Naive thymus-derived CD8-positive, alpha-beta T cell (primary cell): ENCODE measurements at places on chromosomes 13 and 19.

- peak; percentile 78 for DNase-seq
Measured at GRCh38 chr19:47296036-47296435, 13.6 kb upstream of the C5AR1 start.

GRCh38 chr13:31029102-31029501 is 96.6 kb downstream of the TEX26 start:
- no peak for DNase-seq

DNA sequence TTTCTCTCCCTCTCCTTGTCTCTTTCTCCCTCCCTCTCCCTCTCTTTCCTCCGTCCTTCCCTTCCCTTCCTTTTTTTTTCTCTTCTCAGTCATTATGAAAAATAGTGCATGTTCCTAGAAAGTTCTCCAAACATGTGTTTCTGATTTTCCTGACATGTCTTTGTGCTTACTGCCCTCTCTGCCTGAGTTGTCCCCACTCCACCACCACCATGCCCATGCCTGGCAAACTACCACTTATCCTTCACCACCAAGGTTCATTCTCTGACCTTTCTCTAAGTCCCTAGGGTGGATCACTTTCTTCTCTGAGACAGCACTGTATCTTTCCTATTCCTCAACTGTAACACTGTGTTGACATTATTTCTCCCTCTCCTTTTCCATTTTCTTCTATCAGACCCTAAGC is 98.2 kb downstream of the LACC1 start:
- DNase-seq, result no peak

GRCh38 chr19:18000915-18001776 is 6.8 kb upstream of the ARRDC2 start:
- DNase-seq, result peak; percentile 90

GRCh38 chr19:48487544-48487943 is 18.4 kb downstream of the CYTH2 start:
- DNase-seq, result no peak

GRCh38 chr19:50043967-50044366 is 18.2 kb downstream of the ZNF473 start:
- no peak for DNase-seq

- DNase-seq, result no peak
Measured at GRCh38 chr13:25819856-25820530, 231.8 kb downstream of the SHISA2 start.

DNA sequence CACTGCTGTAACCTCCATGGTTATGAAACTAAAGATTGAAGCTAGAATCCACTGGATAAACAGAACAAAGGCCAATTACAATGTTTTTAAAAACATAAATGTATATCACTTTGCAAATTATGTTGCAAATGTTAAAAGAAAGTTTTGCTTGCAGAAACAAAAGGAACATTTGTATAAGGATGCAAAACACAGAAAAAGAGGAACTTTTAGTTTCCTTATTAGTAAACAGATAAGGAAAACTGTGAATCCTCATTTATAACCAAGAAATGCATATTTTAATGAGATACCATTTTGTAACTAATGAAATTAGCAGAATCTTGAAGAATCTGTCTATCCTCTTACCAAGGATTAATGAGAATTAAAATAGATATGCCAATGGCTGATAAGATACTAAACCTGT is 32.3 kb downstream of the LPAR6 start:
- DNase-seq, result no peak

GRCh38 chr13:60047918-60048317 is 115.8 kb downstream of the DIAPH3 start:
- no peak for DNase-seq

DNA sequence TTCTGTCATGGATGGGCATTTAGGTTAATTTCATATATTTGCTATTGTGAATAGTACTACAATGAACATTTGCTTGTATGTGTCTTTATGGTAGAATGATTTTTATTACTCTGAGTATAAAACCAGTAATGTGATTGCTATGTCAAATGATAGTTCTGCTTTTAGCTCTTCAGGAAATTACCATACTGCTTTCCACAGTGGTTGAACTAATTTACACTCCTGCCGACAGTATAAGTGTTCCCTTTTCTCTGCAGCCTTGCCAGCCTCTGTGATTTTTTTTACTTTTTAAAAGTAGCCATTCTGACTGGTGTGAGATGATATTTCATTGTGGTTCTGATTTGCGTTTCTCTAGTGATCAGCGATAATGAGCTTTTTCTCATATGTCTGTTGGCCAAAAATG is 6.5 kb downstream of the SIGLEC7 start:
- no peak for DNase-seq

GRCh38 chr13:33348366-33348765 is 62.8 kb upstream of the STARD13 start:
- no peak for DNase-seq

- DNase-seq, result no peak
Measured at GRCh38 chr19:44646049-44646416, 2.3 kb downstream of the PVR start.

- no peak for DNase-seq
Measured at GRCh38 chr19:36203293-36203692, 11.2 kb downstream of the ZNF565 start.

DNA sequence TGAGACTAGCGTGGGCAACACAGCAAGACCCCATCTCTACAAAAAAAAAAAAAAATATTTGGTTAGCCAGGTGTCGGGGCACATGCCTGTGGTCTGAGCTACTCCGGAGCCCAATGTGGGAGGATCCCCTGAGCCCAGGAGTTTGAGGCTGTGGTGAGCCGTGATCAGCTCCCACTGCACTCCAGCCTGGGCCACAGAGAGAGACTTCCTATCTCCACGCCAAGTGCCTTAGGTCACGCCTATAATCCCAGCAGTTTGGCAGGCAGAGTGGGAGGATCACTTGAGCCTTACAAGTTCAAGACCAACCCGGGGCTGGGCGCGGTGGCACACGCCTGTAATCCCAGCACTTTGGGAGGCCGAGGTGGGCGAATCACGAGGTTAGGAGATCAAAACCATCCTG is 8.7 kb upstream of the ADAT3 start:
- no peak for DNase-seq

DNA sequence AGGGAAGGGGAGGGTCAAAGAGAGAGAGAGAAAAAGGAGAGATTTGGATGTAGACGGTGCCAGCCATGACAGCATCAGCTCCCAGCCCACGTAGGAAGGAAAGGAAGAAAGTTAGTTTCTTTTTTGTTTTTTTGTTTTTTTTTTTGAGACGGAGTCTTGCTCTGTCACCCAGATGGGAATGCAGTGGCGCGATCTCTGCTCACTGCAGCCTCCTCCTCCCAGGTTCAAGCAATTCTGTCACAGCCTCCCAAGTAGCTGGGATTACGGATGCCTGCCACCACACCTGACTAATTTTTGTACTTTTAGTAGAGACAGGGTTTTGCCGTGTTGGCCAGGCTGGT is 27.6 kb downstream of the ELL start:
- DNase-seq, result no peak

DNA sequence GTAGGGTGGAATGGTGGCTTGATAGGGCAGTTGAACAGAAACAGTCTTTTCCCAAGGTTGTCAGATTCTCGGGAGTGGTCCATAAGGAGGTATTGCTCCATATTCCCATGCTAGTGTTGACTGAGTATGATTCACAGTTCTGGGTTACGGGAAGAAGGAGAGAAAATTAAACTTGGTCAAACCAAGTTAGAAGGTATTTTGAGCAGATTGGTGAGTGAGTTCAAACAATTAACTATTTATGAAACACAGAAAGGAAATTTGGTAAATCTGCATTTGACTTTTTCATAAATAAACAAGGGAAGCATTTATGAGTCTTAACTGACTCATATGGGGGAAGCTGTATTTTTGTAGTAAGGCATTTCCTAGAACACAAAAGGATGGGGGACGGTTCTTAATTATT is 2419.4 kb downstream of the PCDH9 start:
- no peak for DNase-seq
